Stimulated activated CD8-positive, alpha-beta memory T cell treated with anti-CD3 and anti-CD28 coated beads, Interleukin-15, amount 100 ng/mL, for 1 hour (primary cell): ENCODE measurements at places on chromosomes 1 and 21.

DNA sequence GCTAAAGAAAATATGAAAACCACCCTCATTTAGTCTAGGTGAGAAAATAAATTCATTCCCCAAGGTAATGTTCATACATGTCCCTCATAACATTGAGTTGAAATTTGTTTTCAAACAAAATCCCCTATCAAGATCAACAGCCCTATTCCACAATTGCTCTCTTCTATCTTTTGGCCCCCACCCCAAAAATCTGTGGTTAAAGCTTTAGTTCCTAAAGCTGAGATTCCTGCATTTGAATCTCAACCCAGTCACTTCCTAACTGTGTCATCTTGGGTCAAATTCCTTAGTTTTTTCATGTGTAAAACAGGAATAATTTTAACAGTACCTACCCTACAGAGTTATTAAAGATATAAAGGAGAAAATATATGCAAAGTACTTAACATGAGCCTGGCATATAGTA lies 22.0 kb downstream of the KIAA0319L start:
- DNase-seq, result no peak

DNA sequence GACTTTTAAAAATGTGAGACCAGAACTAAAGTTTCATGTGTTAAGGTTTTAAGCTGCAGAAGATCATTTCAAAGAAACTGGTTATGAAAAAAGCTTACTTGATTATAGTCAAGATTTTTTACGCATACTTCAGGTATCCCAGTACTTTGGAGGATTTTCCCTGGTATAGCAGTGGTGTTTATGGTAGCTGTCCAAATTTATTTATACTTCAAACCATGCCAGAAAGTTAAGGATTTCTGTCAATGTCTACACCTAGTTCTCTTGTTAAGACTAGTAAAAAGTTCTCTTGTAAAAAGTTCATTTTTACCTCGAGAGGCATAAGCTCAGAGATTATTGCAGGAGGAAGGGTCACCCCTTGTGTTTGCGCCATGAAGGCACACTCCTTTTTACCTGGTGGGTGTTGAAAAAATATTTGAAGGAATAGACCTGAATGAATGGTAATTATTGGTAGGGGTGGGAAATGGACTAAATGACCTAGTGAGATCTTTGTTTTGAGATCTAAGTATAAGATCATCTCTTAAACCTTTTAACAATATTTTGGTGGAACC lies 2.8 kb downstream of the DYRK1A start:
- DNase-seq, result no peak

- no peak for DNase-seq
Observed at GRCh38 chr1:29415861-29416260, 179.5 kb downstream of the PTPRU start.

DNA sequence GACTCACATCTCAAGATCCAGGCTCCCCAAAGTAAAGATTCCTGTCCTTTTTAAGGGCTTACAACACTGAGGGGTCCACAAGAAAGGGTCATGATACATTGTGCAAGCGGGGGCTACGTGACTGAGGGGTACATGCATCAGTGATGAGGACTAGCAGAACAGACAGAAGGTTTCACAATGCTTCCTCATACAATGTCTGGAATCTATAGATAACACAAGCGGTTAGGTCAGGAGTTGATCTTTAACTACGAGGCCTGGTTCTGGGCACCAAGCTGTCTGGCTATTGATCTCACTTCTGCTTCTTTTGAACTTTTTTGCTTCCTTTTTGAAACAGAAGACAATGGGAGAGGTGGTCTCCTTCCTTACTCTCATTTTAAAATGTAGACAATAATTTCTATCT lies 718.6 kb downstream of the AMY1C start:
- no peak for DNase-seq

DNA sequence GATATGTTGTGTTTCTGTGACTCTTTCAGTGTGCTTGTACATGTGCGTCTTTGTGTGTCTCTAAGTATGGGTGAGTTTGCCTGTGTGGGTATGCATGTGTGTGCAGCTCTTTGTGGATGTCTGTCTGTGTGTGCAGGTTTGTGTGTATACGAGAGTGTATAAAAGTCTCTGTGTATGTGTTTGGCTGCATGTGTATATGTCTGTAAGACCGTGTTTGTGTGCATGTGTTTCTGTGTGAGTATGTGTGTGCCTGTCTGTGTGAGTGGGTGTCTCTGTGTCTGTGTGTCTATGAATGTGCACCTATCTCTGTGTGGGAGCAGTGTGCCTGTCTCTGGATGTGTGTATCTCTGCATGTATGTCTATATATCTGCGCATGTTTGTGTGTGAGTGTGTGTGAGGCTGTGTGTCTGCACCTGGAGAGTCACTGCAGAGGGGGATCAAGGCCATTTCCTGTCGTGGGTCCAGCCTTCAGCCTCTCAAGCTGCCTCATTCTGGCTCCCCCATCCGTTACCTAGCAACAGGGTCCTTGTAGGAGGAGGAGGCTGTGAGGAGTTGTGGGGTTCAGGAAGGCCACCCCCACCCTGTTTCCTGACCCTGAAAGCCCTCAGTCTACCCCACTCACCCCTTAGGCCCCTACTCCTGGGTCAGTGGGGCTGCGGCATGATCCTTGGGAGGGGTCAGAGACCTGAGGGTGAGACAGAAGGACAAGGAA lies 10.4 kb downstream of the FGR start:
- DNase-seq, result no peak

DNA sequence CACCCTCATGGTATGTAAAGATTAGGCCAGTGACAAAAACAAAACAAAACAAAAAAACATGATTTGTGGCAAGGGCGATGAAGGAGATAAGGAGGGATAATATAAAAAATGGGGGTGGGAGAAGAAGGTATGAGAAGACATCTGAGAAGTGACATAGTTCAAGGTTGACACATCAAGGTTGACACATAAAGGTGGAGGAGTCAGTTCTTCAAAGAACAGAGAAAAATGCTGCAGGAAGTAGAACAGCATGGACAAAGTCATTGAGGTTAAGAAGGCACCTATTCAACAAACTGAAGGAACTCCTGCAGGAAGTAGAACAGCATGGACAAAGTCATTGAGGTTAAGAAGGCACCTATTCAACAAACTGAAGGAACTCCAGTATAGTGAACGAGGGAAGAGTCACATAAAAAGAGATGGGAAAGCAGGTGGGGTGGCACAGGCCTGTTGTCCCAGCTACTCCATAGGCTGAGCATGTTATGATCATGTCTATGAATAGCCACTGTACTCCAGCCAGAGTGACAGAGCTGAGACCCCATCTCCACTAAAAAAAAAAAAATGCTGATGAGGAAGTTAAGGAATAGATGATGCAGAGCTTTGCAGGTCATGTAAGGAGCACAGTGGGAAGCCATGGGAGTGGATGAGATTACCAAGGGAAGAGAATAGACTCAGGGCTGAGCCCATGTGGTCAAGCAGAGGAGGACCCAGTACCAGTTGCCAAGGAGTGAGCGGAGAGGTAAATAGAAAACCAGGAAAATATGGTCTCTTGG lies 101.5 kb downstream of the ZFYVE9 start:
- no peak for DNase-seq
